ENCODE measurements at places on chromosomes 12 and 14.

- H3K4me3 ChIP-seq, result no peak overlapping the region
- H3K36me3 ChIP-seq, result no peaks in the 10 kb centered on the region
- H3K27me3 ChIP-seq, result no peaks in the 10 kb centered on the region
- no peaks in the 10 kb centered on the region for H3K4me1 ChIP-seq
These were observed 14.5 kb downstream of the R3HDM2 start for GRCh38 chr12:57416039-57416996.

DNA sequence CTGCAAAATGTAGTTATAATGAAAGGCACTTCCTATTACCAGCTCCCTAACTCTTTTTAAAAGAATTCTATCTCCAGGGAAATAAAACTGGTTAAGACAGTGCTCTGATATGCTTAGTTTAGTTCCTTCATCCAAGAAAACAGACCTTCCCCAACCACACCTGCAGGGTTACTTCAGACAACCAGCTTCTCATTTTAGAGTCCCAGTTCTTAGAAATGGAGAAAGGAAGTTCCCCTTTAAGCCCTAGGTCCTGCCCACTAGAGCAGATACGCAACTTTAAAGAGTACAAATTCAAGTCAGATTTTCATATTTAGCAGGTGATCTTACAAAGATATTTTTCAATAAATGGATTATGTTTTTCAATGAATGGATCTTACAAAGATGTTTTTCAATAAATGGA lies 4.4 kb upstream of the WSB2 start:
- H3K27me3 ChIP-seq, result no peaks in the 10 kb centered on the region
- no peak overlapping the region for H3K4me3 ChIP-seq
- H3K36me3 ChIP-seq, result no peaks in the 10 kb centered on the region
- DNase-seq, result no peak
- H3K4me1 ChIP-seq, result peaks cover 24% of the 10 kb centered on the region
- H3K27ac ChIP-seq, result peak overlapping the region; percentile 50

- no peaks in the 10 kb centered on the region for H3K4me1 ChIP-seq
- no peak for DNase-seq
- H3K36me3 ChIP-seq, result no peaks in the 10 kb centered on the region
- no peak overlapping the region for H3K27ac ChIP-seq
These were observed 51.6 kb upstream of the CRY1 start for GRCh38 chr12:107144990-107145389.

- no peak for DNase-seq
- no peaks in the 10 kb centered on the region for H3K27me3 ChIP-seq
- no peaks in the 10 kb centered on the region for H3K36me3 ChIP-seq
These were observed 14.1 kb downstream of the CCDC85C start for GRCh38 chr14:99589651-99590530.

GRCh38 chr12:103645202-103645601 lies 58.1 kb downstream of the STAB2 start:
- no peak overlapping the region for H3K4me3 ChIP-seq
- no peaks in the 10 kb centered on the region for H3K27me3 ChIP-seq

DNA sequence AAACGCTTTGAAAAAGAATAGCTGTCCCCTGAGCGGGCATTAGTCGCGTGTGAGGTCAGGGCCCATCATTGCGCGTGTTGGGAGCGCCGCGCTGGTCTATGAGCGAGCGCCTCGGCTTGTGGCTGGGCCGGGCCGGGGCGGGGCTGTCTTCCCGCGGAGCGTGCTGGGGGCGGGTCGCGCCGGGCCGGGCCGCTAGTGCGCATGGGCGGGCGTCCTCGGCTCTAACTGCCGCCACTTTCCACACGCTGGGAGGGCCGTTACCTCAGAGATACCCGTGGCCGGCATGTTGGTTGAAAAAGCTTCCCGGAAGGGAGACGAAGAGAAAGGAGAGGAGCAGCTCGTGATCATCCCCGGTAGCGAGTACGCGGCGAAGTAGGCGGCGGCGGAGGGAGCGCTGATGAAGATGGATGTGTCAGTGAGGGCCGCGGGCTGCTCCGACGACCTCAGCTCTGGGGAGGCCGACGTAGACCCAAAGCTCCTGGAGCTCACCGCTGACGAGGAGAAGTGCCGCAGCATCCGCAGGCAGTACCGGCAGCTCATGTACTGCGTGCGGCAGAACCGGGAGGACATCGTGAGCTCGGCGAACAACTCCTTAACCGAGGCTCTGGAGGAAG lies at the start of gene EID3:
Gene EID3, plus strand, starts transcription at position 202 of the 614 bp plus-strand sequence. Its CDS starts 196 bp downstream, at position 398.
- no peaks in the 10 kb centered on the region for H3K36me3 ChIP-seq
- peak; percentile 96 for DNase-seq
- peaks cover 48% of the 10 kb centered on the region for H3K4me1 ChIP-seq
- H3K27me3 ChIP-seq, result no peaks in the 10 kb centered on the region

- peaks cover 12% of the 10 kb centered on the region for H3K4me1 ChIP-seq
- H3K27me3 ChIP-seq, result no peaks in the 10 kb centered on the region
These were observed 117.6 kb downstream of the SCARB1 start for GRCh38 chr12:124745891-124746570.

GRCh38 chr14:31712244-31713127 lies 151.3 kb downstream of the NUBPL start:
- no peak overlapping the region for H3K4me3 ChIP-seq
- H3K36me3 ChIP-seq, result no peaks in the 10 kb centered on the region
- DNase-seq, result no peak
- peaks cover 5% of the 10 kb centered on the region for H3K4me1 ChIP-seq
- no peak overlapping the region for H3K27ac ChIP-seq

DNA sequence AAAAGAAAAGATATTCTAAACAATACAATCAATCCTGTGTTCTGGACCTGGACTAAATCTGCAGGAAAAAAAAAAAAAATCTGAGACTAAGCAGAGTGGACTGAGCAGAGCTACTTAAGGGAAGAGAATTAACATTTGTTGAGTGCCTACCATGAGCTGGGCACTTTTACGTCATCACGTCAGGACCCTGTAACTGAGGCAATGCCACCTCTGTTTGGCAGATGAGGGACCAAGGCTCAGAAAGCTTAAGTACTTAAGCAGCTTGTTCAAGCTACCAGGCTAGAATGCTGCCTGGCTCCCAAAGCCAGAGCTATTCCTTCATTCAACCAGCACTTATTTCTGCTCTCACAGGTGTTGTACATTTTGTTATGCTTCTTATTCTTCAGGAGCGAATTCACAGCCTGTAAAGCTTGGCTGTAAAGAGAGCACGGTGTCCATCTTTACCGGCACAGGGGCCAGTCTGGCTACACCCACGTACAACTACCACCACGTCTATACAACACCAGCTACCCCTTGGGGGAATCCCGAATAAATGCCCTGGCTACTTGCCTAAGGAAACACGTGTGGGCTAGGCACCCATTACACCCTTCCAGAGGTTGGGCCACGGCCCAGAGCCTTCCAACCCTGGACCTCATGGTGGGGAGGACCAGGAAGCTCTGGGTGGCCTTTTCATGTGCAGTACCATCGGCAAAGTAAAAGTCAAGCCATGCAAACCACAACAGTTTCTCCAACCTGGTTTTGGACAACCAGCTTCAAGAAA lies 27.0 kb downstream of the TMCC3 start:
- no peaks in the 10 kb centered on the region for H3K4me1 ChIP-seq
- H3K4me3 ChIP-seq, result no peak overlapping the region
- H3K27me3 ChIP-seq, result no peaks in the 10 kb centered on the region

DNA sequence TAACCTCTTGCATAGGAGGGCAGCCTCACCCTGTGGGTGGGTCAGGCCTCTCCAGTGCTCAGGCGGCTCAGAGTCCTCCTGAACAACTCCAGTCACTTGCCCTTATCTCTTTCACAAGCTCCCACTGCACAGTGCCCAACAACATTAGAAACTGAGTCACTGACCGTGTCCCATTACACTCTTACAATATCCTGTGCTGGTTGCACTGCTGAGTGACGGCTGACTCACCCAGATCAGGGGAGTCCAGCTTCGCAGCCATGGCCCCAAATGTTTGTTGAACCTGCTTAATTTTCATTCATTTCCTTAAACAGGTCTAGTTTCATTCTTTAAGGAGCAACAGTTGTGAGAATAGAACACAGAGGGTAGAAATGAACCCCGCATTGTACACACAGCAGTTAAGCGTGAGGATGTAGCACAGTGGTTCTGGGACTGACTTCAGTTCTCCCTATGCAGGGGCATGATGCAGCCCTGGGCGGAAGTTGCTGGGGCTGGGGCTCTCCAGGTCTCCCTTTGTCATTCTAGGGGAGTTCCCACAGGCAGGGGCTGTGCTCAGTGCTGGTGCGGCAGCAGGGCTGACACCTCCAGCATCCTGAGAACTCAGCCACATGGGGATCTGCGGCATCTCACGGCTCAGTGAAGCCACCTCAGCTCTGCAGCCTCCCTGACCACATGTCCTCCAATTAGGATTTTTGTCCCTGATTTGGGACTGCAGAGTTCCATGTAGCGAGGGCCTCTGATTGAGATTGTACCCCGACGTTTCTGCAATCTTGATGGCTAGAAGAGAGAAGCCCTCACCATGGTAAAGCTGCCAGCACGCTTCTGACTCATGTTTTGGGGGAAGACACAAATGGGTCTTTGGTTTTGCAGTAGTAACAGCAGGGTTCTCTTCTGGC lies 16.1 kb downstream of the GPR68 start:
- H3K27ac ChIP-seq, result no peak overlapping the region
- peaks cover 69% of the 10 kb centered on the region for H3K4me1 ChIP-seq
- H3K4me3 ChIP-seq, result no peak overlapping the region
- no peaks in the 10 kb centered on the region for H3K27me3 ChIP-seq
- H3K36me3 ChIP-seq, result peaks cover 56% of the 10 kb centered on the region

GRCh38 chr12:86741531-86741930 lies 485.3 kb upstream of the MGAT4C start:
- no peaks in the 10 kb centered on the region for H3K4me1 ChIP-seq
- no peak overlapping the region for H3K27ac ChIP-seq
- no peak overlapping the region for H3K4me3 ChIP-seq

GRCh38 chr12:96134200-96134599 lies 60.0 kb upstream of the ELK3 start:
- no peak for DNase-seq
- H3K27ac ChIP-seq, result no peak overlapping the region
- H3K27me3 ChIP-seq, result no peaks in the 10 kb centered on the region
- no peaks in the 10 kb centered on the region for H3K36me3 ChIP-seq
- H3K4me1 ChIP-seq, result peaks cover 6% of the 10 kb centered on the region

DNA sequence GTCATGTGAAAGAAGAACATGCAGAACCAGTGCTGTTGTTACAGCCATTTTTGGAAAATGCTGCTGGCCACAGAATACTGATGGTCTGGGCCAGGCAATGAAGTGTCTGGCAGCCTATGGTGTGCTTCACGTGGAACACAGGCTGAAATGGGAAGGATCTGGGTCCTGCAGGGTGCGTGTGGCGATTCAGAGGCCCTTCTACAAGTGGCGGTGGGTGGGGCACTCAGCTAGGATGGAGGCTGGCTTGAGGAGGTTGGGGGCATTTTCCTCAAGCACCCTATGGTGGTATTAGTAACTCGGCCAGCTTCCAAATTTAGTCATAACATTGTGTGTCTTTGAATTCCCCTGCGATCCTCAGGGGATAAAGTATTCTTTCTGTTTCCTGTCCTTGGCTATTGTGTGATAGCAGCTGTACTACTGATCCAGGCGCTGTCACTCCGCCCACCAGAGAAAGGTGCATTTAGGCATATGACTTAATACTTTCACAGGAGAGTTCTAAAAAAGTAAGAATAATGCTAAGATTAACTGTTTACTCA lies 9.2 kb upstream of the RAD52 start:
- peak; percentile 43 for DNase-seq
- no peaks in the 10 kb centered on the region for H3K36me3 ChIP-seq
- peaks cover 17% of the 10 kb centered on the region for H3K4me1 ChIP-seq
- H3K4me3 ChIP-seq, result no peak overlapping the region
- H3K27me3 ChIP-seq, result no peaks in the 10 kb centered on the region

DNA sequence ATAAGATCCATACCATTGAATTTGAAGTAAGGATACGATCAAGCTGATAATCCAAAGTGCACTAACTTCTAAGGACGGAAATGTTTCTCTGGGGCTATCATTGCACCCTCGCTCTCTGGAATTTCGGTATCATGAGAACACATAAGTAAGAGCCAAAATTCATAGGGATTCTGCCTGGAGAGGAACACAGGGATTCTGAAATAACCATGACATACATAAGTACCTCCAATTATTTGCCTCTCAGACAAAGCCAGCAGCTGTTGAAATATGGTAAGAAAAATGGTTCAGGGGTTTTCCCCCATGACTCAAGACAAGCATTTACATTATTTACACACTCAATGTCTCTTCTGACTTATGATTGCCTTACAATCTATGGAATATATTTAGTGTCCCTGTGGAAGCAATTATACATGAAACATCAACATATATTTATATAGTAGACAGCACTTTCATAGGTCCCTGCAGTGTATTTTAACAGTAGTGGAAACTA lies 1123.6 kb upstream of the SEL1L start:
- H3K4me1 ChIP-seq, result no peaks in the 10 kb centered on the region
- H3K27me3 ChIP-seq, result no peaks in the 10 kb centered on the region
- no peak for DNase-seq
- no peak overlapping the region for H3K27ac ChIP-seq

DNA sequence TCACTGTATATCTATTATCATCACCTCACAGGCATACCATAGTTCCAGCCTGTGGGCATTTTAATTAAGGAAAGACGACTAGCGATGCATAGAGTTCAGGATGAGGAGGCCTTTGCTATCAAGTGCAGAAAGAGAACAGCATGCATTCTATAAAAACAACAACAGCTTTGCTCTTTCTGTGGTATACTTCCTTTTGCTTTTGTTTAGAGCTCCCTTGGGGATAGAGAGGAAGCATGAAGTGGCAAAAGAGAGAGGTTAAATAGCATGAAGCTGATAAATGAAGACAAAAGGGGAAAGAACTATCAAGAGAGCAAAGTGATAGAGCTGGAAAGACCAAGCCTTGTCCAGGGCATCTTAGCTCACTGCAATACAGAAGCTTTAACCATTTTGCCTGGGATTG lies 23.5 kb downstream of the IFNG-AS1 start:
- H3K36me3 ChIP-seq, result no peaks in the 10 kb centered on the region
- no peak overlapping the region for H3K4me3 ChIP-seq
- H3K4me1 ChIP-seq, result no peaks in the 10 kb centered on the region
- no peaks in the 10 kb centered on the region for H3K27me3 ChIP-seq

DNA sequence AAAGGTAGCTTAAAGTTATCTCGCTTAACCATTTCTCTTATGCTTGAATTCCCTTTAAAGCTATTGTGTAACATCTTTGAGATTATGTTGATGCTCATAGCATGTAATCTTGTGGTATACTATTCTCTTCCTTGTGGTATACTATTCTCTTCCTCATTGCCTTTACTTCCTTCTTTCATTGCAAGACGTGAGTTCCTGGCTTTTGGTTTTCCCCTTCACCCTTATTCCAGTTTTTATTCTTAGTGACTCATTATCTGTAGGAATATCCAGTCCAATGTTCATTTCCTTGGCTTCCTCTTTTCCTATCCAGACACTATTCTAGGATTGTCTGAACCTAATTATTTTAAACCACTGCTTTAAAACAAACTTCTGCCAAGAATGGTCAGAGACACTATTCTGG lies 564.0 kb downstream of the CCER1 start:
- DNase-seq, result no peak
- H3K27me3 ChIP-seq, result no peaks in the 10 kb centered on the region
- H3K27ac ChIP-seq, result no peak overlapping the region
- H3K36me3 ChIP-seq, result no peaks in the 10 kb centered on the region
- no peaks in the 10 kb centered on the region for H3K4me1 ChIP-seq

DNA sequence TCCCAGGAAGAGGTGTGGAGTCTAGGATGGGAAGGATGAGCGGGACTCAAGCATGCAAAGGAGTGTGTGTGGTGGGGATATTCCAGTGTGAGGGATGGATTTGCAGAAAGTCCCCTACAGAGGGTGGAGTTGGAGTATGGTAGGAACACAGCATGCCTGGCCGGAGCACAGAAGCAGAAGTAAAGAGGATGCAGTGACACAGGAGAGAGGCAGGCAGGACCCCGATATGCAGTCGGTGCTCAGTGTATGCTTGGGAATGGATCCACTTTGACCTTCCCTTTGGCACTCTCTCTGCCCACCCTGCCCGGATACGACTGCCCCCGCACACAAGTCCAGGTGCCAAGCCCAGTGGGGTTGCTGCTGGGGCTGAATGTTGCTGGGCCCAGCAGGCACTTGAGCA lies 21.3 kb downstream of the WSCD2 start:
- DNase-seq, result no peak
- H3K27me3 ChIP-seq, result no peaks in the 10 kb centered on the region
